D341Med (cell line): ENCODE measurements at places on chromosomes 1 and 21.
A peak's percentile ranks its signal among the peaks of the same experiment; 100 is the strongest.

DNA sequence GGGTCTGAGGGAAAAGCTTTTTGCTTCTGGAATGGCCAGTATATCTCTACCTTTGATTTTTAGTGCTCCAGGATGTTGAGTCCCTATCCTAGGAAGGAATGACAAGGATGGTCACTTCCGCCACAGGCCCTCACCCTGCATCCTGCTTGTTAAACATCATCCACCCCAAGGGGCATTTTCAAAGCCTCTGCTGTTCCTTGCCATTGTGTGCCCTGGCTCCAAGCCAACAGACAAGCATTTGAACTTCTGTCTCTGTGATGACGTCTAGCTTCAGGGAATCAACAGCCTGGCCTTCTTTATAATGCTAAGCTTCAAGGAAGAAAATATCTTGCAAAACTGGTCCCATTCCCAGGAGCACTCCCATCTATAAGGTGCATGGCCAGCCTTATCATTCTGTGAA lies 12.3 kb upstream of the JAM2 start:
- DNase-seq, result no peak

- DNase-seq, result no peak
Measured at GRCh38 chr1:34066981-34067603, 97.9 kb downstream of the CSMD2 start.

GRCh38 chr1:199851439-199852140 lies 175.9 kb upstream of the NR5A2 start:
- DNase-seq, result no peak

DNA sequence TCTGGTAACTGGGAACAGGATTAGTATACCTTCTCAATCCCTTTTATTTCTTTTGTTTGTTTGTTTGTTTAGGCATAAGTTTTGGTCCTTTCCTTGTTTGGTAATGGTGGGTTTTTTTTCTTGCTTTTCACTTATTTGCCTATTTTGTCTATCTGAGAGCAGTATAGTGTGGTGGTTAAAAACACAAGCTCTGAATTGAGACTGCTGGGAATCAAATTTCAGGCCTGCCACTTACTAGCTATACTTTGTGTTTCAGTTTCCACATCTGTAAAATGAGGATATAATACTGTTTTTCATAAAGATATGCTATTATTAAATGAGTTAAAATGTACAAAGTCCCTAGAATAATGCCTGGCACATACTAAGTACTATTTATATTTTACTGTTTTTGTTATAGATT lies 81.6 kb upstream of the IVNS1ABP start:
- no peak for DNase-seq

- DNase-seq, result no peak
Measured at GRCh38 chr1:116671912-116672311, 4.4 kb upstream of the IGSF3 start.

DNA sequence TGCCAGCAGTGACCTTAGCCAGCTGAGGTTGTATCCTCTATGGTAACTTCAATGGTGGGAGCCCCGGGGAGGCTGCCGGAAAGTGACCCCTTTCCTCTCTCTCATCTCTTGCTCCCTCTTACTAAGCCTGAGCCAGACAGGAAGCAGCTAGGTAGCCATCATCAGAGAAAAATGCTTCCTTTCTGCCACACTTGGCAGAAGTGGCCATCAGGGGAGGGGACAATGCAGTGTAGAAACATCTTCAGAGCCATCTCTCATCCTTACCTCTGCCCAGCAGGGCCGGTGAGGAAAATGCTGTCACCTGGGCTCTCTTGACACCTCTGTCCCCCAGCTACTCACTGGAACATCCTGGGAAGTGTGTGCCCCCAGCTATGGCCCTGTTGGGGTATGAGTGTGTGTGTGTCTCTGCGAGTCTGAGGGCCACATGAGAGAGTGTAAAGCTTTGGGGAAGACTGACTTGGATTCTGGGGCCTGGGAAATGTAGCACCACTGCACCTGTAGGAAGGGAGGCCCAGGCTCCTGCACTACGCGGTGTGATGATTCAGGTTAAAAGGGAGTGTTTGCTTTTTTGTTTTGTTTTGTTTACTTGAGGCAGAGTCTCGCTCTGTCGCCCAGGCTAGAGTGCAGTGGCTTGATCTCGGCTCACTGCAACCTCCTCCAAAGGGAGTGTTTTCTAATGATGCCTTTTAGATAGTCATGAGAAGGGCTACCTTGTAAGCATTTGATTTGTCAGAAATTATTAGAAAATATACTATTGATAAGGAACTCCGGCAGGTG lies 48.7 kb upstream of the CNTN2 start:
- no peak for DNase-seq

GRCh38 chr1:96552451-96552850 lies 169.1 kb upstream of the PTBP2 start:
- DNase-seq, result no peak

GRCh38 chr1:10727751-10728232 lies 68.7 kb downstream of the CASZ1 start:
- DNase-seq, result no peak

DNA sequence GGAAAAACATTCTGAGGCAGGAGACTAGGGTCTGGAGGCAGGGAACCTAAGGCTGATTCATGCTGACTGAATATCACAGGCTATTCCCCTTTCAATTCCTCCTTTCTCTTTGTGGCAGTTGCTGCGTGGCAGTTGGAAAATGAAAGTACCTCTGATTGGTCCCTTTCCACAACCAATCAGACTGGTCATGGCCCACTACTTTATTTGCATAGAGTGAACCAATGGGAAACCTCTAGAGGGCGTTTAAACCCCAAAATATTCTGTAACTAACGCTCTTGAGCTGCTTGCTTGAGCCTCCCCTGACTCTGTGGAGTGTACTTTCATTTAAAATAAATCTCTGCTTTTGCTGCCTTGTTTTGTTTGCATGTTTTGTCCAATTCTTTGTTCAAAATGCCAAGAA lies 27.7 kb upstream of the VN1R5 start:
- no peak for DNase-seq

DNA sequence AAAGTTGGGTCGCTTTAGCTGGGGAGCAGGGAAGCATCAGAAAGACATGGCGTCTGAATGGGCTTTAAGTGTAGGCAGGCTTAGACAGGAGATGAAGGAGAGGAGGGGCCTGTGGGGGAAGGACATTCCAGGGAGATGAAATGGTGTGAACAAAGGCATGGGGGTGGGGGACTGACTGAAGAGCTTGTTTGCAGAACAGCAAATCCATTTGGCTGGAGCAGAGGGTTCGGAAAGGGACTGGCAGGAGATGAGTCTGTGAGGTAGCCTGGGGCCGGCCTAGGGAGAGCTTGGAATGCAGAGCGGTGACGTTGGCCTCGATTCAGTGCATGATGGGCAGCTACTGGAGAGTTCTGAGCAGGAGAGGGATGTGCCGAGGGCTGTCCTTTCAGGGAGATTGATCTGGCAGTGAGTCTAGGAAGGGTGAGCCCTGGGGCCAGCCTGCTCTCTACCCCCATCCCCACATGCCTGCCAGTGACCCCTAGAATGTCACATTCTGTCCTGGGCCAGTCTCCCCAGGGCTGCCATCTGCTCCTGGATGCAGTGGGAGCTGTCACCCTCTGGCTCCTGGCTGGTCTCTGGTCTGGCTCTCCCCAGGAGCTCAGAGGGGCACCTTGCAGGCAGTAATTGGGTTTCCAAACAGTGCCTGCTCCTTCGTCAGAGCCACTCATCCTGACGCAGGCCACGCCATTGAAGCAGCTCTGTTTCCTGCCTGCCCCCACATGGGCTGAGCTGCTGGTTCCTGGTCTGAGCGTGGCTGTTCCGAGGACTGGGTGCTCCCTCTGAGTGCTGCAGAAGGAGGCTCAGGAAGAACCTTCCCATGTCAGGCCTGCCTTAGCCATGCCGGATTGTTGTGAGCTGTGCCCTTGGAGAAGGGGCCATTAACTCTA lies 22.3 kb upstream of the TMEM222 start:
- no peak for DNase-seq

DNA sequence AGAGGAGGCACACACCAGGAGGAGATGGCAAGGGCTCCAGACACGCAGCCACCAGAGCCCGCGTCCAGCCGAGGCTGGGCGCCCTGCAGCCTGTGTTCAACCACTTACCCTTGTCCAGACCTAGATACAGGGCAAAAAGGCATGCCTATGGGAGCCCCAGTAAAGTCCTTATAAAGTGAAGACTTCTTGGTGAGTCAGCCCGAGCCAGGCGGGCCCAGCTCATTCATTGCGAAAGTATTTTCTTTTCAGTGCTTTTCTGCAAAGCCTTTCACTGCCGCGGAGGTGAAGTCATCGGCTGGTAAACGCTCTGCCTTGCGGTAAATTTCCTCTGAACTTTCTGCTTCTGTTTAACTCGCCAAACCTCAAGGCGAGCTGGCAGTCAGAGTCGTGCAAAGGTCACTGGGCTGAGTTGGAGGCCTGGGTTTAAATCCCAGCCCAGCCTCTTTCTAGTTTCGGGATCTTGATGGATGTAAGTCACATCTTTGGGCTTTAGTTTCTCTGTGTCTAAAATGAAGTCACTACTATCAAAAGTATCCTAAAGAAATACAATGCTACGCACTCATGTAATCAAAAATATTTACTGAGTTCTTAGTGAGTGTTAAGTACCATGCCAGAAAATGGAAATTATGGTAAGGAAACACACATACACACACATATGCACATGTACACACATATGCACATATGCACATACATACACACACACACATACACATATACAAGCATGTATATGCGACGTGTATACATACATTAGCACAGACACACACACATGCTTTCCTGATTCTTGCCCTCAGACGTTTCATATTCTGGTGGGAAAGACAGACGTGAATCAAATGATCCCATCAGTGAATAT lies 54.7 kb upstream of the IFFO2 start:
- no peak for DNase-seq

DNA sequence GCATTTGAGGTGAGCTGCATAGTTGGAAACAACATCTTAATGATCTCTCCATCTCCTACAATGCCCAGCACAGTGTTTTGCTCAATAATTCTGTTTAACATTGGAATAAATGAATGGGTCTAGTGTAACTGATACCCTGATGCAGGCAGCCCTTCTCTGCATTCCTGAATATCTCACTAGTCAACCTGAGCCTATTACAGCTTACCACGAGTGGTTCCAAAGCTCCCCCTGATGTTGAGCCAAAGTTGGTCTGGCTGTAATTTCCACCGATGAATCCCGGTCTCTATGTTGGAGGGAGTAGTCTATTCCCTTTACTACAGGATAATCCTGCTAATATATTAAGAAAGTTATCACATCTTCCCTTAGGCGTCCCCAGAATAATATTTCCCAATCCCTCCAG lies 63.8 kb downstream of the ZBTB18 start:
- no peak for DNase-seq

DNA sequence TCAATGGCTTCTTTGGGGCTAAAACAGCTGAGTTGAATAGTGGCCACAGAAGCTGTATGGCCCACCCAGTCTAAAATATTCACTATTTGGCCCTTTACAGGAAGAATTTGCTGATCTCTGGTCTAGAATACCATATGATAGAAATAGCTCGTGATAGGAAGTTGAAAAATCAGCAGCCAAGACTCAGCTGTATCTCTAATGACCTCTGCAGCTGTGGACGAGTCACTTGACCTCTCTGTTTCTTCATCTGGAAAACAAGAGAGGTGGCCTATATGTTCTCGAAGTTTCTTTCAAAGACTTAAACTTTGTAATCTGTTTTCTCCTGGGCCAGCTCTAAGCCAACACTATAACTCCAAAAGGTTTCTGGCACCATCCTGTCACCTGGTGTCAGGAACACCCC lies 129.2 kb downstream of the ZBTB18 start:
- DNase-seq, result no peak

DNA sequence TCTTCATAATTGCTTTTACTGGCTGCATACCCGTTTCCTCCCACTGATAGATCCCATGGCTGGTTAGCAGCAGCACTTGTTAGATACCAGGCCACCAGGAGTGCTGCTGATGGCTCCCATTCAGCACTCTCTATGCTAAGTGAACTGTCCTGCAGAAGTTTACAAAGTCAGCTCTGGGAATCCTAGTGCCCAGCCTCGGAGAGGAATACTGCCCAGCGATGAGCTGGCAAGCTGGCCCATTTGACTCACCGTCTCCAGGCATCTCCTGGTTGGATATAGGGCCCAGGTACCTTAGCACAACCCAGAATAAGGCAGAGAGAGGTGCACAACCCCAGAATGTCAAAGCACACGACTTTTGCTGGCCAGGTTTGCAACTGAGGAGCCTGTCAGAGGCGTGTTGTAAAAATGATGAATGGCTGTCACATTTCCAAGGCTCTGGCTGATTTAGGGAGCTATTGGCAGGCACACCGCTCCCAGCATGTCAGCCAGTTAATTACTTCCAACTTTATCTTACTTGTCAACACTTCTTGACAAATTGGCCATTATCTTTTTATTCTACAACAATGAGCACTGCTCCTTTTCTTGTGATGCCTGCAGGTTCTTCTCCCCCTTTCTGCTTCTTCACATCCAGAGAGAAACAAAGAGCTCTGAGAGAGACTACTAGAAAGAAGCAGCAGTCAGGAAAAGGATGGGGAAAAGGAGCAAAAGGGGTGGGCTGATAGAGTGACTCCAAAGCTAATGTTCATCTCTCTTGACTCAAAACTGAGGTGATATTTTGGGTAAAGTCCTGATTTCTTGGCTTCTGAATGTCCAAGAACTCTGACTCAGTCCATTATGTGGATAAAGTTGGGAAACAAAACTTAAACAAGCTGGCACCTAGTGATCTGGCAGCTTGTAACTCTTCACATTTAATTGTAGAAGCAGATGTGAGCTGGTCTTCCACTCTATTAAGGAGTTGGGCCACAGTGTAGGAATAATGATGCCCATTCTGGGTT lies 10.8 kb upstream of the ANGPTL7 start:
- no peak for DNase-seq

- no peak for DNase-seq
Measured at GRCh38 chr1:204316164-204316563, 43.6 kb downstream of the PLEKHA6 start.

DNA sequence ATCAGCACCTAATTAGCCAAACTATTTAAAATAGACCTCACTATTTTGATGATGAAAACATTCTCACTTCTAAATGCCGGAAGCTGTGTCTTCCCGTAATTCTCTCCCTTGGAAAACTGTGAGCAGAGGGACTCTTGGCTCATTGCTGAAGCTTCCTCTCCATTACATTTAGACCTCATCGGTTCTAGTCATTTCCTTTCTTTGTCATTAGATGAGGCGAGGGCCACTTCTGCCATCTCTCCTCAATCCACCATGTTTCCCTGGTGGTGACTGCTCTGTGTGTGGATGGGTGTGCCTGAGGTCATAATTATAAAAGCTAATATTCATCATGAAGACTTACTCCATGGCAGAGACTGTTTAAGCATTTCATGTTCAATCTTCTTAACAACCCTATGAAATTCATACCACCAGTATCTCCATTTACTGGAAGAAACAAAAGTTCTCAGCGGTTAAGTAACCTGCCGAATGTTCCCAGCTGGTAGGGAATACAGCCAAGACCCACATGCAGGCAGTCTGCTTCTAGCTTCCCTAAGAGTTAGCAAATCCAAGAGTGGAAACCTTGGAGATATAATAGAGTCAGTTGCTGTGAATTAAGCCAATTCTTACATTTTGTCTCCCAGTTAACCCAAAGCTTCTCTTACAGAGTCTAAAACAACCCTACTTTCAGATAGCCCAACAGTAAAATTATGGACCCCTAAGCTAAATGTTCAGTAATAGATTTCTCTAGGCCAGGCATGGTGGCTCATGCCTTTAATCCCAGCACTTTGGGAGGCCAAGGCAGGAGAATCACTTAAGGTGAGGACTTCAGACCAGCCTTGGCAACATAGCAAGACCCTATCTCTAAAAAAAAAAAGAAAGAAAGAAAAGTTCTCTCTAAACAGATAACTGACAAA lies 156.2 kb downstream of the ZBTB18 start:
- no peak for DNase-seq

GRCh38 chr1:160416369-160416768 lies 16.0 kb downstream of the VANGL2 start:
- peak; percentile 90 for DNase-seq

- DNase-seq, result no peak
Measured at GRCh38 chr1:179217943-179218507, 11.5 kb downstream of the ABL2 start.

- DNase-seq, result no peak
Measured at GRCh38 chr1:207965392-207966387, 54.8 kb upstream of the CD34 start.
